Activated CD4-positive, alpha-beta T cell treated with anti-CD3 and anti-CD28 coated beads for 36 hours (primary cell): ENCODE measurements at places on chromosomes 1 and 21.

DNA sequence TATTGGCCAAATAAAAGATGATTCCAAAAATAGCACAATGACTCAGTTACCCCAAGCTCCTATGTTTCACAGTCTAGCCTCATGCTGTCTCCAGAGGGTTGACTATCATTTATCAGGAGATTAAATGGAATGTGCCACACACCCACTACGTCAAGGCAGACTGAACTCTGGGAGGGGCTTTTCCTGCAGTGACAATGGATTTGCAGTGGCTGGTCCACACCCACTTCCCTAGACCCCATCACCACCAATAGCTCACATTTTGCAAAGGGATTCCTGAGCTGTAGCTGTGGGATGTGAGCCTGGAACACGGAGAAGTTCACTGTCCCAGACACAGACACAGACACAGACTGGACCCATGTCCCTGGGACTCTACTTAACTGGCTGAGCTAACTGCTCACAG lies 77.1 kb downstream of the HLCS start:
- H3K27me3 ChIP-seq, result no peaks in the 10 kb centered on the region
- peaks cover 26% of the 10 kb centered on the region for H3K36me3 ChIP-seq
- DNase-seq, result no peak
- no peak overlapping the region for H3K27ac ChIP-seq
- H3K4me1 ChIP-seq, result no peaks in the 10 kb centered on the region
- H3K4me3 ChIP-seq, result no peak overlapping the region

- no peak overlapping the region for H3K27ac ChIP-seq
- H3K27me3 ChIP-seq, result peaks cover 6% of the 10 kb centered on the region
- no peak overlapping the region for H3K4me3 ChIP-seq
- H3K4me1 ChIP-seq, result no peaks in the 10 kb centered on the region
Measured at GRCh38 chr21:40976198-40977109, 129.5 kb upstream of the DSCAM start.

DNA sequence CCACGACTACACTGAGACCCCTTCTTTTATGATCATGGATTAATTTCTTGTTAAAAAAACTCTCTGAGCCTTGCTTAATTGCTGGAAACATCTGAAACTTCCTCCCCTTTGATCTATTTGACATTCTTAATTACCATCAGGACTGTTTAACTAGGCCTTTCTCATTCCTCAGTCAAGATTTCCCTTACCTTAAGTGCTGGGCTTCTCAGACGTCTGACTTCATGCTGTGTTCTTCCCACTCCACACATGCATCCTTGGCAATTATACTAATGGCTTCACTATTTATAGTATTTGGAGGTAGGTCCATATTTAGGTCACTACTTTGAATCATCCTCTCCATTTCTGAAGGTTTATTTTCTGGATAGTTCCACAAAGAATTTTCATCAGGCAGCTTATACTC lies 341.3 kb upstream of the TMPRSS15 start:
- no peaks in the 10 kb centered on the region for H3K27me3 ChIP-seq
- no peaks in the 10 kb centered on the region for H3K4me1 ChIP-seq
- H3K36me3 ChIP-seq, result no peaks in the 10 kb centered on the region
- H3K27ac ChIP-seq, result no peak overlapping the region

DNA sequence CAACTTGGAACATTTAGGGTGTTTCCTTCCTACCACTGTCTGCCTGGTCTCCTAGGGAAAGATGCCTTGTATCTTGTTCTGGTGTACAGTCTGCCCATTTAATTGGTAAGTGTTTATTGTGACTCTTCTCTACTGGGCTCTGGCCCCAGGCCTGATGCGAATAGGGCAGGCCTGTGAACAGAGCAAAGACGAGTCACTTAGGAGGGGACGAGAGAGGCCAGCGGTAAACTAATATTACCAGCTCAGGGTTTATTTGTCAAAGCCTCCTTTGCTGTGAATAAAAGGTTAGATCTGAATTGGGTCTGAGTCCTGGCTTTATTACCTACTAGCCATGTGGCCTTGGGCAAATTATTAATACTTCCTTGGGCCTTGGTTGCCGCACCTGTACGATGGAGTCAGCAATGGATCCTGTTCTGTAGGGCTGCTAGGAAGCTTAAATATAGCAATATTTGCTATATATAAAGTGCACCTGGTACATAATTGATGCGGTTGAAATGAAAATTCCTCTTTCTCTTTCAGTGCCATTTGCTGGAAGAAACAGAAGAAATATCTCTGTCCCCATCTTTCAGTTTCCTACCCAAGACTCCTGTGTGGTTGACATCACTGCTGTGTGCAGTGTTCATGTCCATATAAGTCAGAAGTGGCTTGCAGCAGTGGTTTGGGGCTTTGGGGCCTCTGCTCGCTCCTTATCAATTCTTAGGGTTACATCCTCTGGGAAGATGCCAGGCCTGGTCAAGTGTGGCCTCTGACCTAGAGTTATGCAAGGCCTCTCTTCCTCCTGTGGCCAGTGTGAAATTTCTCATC lies 32.4 kb downstream of the MAPKAPK2 start:
- no peaks in the 10 kb centered on the region for H3K27me3 ChIP-seq
- no peak overlapping the region for H3K4me3 ChIP-seq
- DNase-seq, result peak; percentile 45
- peaks cover 77% of the 10 kb centered on the region for H3K4me1 ChIP-seq
- H3K36me3 ChIP-seq, result no peaks in the 10 kb centered on the region
- H3K27ac ChIP-seq, result peak overlapping the region; percentile 89

DNA sequence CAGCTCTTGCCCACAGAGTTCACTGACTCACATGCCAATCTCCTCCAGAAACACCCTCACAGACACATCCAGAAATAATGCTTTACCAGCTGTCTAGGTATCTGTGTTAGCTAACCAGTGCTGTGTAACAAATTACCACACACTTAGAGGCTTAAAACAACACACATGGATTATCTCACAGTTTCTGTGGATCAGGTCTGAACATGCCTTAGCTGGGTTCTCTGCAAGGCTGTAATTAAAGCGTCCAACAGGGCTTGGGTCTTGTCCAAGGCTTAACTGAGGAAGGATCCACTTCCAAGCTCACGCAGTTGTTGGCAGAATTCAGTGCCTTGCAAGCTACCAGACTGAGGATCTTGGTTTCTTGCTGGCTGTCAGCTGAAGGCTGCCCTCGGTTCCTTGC lies 92.5 kb upstream of the RGS4 start:
- no peaks in the 10 kb centered on the region for H3K36me3 ChIP-seq
- H3K4me1 ChIP-seq, result no peaks in the 10 kb centered on the region
- no peak for DNase-seq
- no peak overlapping the region for H3K4me3 ChIP-seq
- H3K27me3 ChIP-seq, result peaks cover 14% of the 10 kb centered on the region

GRCh38 chr1:53188099-53188498 lies 8.5 kb upstream of the CPT2 start:
- H3K4me1 ChIP-seq, result no peaks in the 10 kb centered on the region
- no peaks in the 10 kb centered on the region for H3K36me3 ChIP-seq
- H3K27ac ChIP-seq, result no peak overlapping the region
- DNase-seq, result no peak
- no peak overlapping the region for H3K4me3 ChIP-seq
- peaks cover 2% of the 10 kb centered on the region for H3K27me3 ChIP-seq
